GM12864 (cell line): ENCODE measurements at places on chromosomes 5 and 9.
A peak's percentile ranks its signal among the peaks of the same experiment; 100 is the strongest.

GRCh38 chr9:29701559-29701958 lies 2128.3 kb upstream of the C9orf72 start:
- DNase-seq = no peak

DNA sequence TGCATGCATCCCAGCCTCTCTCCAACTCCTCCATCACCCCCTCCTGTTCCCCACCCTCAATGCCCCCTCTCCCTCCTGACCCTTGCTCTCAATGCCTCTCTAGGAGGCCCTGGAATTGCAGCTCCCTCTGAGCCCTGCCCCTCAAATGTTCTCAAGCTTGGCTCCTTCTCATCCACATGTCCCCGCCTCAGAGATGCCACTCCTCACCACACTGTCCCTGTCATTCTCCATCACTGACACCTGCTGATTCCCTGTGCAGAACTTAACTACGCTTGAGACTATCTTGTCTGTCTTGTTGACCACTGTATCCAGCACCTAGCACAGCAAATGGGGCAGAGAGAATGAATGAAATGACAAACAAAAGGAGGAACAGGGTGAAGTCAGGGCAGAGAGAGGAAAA lies 314.4 kb downstream of the SPOCK1 start:
- DNase-seq = no peak

DNA sequence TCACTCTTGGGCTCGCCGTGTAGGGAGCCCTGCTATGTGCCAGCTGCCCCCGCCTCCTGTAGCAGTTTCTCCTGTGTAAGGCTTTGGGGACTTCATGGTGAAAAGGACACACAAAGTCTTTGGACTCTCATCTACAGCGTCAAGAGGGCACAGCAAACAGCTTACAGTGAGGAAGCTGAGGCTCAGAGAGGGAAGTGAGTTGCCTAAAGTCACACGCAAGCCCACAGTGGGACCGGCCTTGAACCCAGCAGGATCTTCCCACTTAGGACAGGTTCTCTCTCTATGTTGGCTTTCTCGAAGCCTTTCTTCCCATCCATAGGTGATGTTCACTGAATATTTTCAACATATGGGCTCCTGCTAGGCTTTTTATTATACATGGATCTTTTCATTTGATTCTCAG lies 9.8 kb upstream of the PRRX2 start:
- DNase-seq = no peak

- DNase-seq = no peak
Measured at GRCh38 chr9:32877103-32877502, 93.8 kb downstream of the TMEM215 start.

- DNase-seq = no peak
Measured at GRCh38 chr5:178121391-178122276, 8.3 kb downstream of the N4BP3 start.

DNA sequence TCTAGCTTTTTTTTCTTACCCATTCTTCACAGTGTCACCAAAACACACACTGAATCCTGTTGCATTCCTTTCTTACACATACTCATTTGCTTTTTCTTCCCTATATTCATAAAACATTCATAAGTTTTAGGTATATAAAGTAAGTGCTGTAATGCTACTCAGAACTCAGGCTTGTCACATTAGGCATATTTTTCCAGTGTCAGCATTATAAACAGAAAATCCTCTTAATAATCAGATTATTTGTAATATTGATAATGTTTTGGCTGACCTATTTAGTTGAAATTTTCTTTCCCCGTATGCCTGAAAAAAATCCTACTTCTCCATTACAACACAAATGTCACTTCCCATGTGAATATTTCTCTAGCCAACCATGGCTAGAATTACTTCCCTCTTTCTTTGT lies 743.0 kb upstream of the NUDT12 start:
- DNase-seq = no peak

DNA sequence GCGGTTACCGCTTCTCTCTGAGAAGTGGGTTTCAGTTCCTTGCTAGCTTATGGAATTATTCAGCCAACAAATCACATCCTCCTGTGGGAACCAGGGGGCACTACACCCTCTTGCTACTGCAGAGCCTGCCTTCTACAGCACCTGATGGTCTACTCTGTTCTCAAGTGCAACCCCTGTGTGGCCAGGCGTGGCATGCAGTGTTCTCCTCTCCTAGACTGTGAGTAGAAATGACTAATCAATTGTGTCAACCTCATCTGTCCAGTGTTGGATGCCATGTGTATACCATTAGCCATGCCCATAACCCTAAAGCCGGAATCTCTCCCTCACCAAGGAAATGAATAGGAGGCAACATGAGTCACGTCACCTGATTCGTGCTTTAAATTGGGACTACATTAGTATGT lies 117.2 kb upstream of the LIFR start:
- no peak for DNase-seq

- no peak for DNase-seq
Measured at GRCh38 chr9:121302786-121303185, 34.8 kb downstream of the GSN start.

DNA sequence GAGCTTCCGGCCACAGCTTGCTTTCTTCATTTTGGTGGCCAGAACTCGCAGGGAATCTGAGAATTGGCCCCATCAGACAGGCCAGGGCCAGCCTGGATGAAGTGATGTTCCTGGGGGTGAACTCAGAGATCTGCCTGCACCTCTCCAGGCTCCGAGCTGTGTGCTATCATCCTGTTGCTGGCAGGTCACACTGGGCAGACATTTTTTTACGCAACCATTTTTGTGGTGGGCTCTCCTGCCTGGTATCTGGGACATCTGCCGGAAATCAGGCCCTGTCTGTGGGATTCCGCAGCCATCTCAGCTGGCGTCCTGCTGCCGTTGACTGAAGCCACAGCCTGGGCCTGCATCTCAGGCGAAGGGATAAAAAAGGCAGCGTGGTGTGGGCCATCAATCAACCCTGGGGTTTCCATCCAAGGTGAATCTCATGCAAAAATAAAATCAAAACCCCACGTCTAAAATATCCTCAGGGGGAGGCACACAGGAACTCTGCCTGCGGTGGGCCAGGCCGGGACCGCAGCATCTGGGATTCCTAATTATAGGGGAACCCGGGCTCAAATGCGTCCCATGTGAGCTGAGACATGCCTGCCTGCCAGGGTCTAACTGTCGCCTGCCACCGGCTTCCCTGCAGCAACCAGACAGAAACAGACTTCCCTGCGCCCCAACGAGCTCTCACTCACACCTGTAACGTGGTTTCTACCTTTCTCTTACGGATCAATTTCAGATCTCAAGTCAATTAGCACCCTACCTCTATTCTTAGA lies 174.3 kb downstream of the SYK start:
- no peak for DNase-seq

GRCh38 chr9:27701016-27701415 lies 127.7 kb upstream of the C9orf72 start:
- DNase-seq = no peak

DNA sequence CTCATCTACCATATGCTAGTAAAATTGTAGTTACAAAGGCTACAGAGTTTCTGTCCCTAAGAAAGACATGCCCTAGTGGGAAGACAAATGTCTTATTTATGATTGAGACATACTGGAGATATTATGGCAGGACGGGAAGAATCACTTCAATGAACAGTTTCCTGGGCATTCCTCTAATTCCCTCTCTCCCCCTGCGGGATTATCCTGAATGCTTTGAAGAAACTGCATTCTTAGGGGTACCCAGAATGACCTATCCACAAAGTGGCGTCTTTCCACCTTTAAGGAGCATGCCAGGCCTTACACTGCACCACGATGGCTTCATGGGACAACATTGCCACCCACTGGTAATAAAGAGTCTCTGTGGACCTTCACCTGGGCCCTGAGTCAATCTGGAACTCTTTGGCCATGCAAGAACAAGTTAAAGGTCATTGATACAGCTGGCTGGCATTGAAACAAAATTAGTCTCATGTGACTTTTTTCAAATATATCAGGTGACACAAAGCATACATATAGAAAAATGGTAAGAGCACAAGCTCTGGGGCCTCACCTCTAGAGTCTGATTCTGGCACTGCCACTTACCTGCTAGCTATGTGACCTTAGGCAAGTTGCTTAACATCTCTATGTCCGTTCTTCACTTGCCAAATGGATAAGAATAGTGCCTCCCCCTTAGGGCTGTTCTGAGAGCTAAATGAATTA lies 32.0 kb downstream of the ANKRD55 start:
- peak; percentile 48 for DNase-seq

DNA sequence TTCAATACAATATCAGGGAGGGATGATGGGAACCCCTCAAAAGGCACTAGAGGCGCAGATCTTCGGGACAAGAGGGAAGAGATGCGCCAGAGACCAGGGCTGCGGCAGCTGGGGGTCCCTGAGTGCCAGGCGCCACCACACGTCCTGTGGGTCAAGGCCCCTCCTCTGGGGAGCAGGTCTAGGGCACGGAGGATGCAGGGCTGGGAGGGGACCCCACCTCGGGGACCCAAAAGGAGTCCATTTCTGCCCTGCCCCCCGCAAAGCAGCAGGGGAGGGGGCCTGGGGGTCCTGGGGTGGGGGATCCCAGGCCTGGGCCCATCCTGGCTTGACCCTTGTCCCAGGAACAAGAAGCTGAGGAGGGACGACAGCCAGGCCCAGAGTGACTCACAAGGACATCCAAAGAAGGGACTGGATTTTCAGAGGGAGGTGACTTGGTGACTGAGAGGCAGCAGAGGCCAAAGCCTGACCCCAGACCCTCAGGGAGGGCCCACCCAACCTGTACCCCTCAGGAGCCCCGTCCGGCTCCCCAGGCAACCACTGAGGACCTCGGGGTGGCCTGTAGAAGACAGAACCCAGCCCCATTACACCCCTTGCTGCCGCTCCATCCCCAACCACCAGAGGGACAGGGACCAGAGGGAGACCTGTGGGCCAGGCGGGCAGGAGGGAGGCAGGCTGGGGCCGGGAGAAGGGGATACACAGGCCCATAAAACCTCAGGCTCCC lies 54.2 kb downstream of the LRSAM1 start:
- DNase-seq = no peak

DNA sequence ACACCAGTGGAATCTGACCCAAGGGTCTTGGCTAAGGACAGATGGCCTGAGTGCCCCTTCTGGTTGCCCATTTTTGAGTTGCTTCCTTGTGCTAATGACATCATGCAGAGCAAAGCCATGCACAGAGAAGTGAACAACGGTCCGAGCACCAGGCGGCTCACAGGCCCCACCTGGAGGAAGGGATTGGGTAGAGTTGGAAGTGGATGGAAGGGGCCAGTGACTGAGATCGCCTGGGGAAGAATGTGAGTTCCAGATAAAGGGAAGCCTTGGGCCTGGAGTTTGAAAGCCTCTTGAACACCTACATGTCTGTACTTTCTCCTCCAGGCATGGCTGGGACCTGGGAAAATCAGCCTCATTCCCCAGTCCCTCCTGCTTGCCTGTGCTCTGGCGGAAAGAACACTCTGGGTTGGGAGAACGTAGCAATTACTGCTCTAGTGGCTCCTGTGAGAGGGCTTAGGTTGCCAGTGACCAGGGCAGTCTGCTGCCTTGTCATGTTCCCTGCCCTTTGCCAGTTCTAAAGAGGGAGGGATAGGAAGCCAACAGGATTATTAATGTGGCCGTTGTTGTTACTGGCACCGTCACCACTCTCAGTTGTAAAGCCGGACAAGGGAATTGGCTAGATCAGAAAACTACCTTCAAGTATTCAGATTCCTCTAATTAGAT lies 62.5 kb upstream of the PTPN3 start:
- no peak for DNase-seq

- no peak for DNase-seq
Measured at GRCh38 chr9:121902461-121903135, 190.5 kb downstream of the TTLL11 start.

DNA sequence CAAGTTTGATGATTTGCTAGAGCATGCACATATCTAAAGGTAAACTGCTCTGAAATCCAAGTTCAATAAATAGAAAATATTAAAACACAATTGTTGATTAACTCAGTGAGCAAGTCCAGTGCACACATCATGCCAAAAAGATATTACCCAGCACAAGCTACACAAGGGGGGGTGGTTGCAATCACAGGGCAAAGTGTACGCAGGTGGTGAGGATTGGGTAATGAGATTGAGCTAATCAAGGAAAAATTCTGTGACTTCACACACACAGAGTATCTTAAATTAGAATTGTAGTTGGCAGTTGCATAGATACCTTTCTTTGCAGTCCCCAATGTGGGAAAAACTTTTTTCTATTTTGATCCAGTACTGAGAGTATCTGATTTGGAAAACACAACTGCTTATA lies 156.1 kb upstream of the NTRK2 start:
- DNase-seq = no peak

DNA sequence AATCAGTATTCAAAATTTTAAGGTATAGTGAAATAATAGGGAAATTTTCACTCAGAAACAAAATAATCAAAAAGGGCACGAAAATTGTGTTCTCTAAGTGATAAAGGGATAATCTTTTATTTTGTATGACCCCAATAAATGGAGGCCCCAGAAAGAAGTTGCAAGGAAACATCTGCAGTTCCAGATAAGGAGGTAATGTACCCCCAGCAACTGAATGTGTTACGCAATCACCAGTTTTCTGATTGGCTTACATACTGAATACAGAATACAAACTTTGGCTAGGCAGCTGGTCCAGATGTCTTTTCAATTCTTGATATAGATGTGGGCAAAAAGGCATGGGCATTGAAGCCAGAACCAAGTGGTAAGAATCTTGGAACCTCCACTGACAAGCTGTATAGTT lies 1.7 kb upstream of the TOPORS start:
- DNase-seq = no peak

DNA sequence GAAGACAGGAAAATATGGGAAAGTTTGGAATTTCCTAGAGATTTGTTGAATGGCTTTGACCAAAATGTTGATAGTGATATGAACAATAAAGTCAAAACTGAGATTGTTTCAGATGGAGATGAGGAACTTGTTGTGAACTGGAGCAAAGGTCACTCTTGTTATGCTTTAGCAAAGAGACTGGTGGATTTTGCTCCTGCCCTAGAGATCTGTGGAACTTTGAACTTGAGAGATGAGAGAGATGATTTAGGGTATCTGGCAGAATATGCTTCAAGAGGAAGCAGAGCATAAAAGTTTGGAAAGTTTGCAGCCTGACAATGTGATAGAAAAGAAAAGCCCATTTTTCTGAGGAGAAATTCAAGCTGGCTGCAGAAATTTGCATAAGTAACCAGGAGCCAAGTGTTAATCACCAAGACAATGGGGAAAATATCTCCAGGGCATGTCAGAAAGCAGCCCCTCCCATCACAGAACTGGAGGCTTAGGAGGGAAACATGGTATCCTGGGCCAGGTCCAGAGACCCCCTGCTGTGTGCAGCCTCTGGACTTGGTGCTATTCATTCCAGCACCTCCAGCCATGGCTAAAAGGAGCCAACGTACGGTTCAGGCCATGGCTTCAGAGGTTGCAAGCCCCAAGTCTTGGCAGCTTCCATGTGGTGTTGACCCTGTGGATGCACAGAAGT lies 114.3 kb upstream of the STARD4 start:
- DNase-seq = no peak

DNA sequence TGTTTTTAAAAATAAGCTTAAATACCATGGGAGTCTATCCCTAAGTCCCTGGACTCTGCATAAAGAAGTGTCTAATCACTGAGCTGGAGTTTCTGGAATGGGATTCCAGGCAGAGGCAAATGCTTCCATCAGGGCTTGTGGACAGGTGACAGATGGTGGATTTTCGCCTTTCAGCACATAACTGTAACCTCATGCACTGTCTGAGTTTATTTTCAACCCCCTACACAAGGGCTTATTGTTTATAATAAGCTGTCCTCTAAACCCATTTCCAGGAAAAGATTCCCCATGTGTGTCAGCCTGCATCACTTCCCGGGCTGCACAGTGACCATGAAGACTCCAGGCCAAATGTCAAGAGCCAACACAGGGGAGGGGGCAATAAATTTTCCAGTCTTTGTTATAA lies 264.0 kb downstream of the PIK3R1 start:
- no peak for DNase-seq
